ENCODE measurements at places on chromosomes 3 and 15. TPM values are rescaled to one million over a fixed set of nuclear protein-coding genes. Genes with fewer than 3 reads are reported as not detected.

CDHR4 gene
- total RNA-seq: not detected

LMAN1L gene
- 0.18 TPM for total RNA-seq

HYAL1 gene
- 34.2 TPM for total RNA-seq

SYNPR gene
- 1.9 TPM for total RNA-seq

CSNK1G1 gene
- total RNA-seq: 31.0 TPM

LTK gene
- 0.41 TPM for total RNA-seq

OCA2 gene
- not detected for total RNA-seq

BCL2A1 gene
- total RNA-seq: not detected

PAQR5 gene
- total RNA-seq: 0.29 TPM

ACP3 gene
- total RNA-seq: 0.06 TPM

ALDH1A2 gene
- total RNA-seq: 4.9 TPM

HDC gene
- total RNA-seq: 0.15 TPM

CACNA1D gene
- 14.4 TPM for total RNA-seq
